ENCODE measurements at places on chromosomes 2 and 18.

- DNase-seq, result no peak
Measured at GRCh38 chr2:99825630-99826029, 316.8 kb downstream of the AFF3 start.

DNA sequence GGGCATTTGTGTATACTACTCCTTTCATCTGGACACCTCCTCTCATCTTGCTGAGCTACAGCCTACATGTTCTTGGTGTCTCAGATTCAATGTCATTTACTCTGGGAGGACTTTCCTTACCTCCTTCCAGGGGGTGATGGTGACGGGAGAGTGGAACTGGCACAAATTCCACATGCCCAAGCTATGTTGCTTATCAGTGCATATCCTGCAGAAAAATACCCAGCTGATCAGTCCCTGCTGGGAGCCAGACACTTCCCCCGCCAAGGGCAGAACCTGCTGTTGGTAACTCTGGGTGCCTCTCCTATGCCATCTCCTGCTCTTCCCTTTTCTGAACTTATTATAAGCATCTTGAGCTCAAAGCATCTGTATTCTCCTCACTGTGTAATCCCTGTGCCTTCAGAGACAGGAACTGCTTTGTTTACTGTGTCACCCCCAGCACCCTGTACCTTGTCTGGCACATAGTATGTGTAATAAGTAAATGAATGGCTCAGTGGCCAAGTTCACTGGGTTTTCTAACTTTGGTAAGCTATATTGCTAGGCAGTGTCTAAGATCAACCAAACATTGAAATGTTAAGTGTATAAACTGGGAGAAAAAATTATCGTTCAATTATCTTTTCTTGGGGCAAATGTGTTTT lies 87.7 kb upstream of the LPIN2 start:
- no peak for DNase-seq

- no peak for DNase-seq
Measured at GRCh38 chr2:161170958-161171932, 11.0 kb downstream of the TANK start.

- DNase-seq, result no peak
Measured at GRCh38 chr18:6566338-6566911, 151.7 kb upstream of the L3MBTL4 start.

DNA sequence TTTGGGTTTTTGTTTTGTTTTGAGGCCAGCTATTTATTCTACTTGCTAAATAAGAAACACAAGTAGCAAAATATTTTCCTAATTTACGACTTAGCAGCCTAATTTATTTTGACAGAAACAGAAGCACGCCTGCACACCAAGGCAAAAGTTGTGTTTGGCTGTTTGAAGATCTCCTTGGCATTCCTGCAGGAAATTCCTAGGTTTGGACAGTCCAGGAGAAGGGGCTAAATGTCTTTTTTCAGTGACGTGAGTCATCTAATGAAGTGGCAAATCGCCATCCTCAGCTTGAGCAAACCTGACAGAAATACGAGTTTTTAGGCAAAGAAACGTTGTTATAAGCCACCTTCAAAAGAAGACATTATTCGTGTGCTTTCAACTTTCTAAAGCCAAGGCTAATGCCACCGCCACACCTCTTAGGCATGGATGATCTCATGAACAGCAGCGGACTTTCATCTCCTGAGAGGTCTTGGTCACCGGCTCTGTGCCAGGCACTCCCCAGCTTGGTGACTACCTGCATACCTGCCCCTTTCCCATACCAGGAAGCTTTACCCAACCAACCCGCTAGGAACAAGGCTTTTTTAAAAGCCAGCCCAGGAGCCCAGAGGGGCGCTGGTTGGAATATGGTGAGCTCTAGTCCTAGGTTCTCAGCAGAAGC lies 30.9 kb downstream of the STK39 start:
- no peak for DNase-seq

GRCh38 chr18:23652232-23652631 lies 10.5 kb downstream of the ANKRD29 start:
- DNase-seq, result no peak

GRCh38 chr2:235537587-235537986 lies 43.7 kb downstream of the AGAP1 start:
- DNase-seq, result no peak

DNA sequence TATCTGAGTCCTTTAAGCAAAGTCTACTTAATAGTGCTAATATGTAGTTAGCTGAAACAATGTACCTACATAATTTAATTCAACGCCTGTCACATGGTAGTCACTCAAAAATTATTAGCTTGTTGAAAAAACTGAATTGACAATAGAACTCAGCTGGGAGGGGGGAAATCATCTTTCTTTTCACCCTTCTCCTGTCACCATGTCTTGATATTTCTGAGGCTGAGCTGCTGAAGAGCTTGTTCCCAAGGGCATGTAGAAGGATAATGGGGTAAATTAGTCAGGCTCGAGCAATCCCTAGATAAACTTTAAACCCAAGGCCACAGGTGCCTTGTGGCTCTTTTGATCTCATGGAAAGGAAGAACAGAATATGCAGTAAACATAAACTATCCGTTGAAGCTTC lies 339.6 kb upstream of the LRATD1 start:
- no peak for DNase-seq

DNA sequence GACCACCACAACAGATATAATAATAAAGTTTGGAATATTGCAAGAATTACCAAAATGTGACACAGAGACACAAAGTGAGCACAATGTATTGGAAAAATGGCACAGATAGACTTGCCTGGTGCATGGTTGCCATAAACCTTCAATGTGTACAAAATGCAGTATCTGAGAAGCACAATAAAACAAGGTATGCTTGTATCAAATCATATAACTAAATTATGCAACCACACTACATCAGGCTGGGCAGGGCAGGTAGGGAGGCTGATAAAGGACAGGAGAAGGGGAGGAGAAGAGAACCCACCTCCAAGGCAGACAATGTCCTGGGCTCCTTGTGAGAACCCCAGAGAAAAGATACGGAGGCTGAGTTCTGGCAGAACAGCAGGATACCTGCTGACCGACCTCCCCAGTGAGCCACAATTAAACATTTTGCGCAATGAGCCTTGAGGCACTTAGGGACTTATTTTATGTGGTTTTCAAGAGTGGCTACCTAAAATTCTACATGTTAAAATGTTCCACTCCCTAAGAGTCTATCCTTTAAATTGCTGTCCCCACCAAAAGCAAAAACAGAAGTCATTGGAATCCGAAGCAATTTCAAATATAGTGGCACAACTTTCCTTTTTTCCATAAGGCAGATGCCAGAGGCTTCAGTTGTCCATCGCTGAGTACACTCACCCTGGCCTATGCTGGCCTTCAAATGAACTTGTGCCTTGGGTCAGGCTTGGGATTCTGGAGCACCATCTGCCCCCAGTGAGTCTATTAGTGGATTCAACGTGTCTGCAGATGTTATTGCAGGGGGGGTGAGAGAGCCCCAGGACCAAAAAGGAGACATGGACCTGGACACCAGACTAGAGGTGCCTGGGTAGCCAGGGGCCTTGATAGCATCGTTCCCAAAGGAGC lies 16.8 kb downstream of the WDFY1 start:
- no peak for DNase-seq

- DNase-seq, result no peak
Measured at GRCh38 chr2:210072922-210073509, 70.6 kb downstream of the RPE start.

DNA sequence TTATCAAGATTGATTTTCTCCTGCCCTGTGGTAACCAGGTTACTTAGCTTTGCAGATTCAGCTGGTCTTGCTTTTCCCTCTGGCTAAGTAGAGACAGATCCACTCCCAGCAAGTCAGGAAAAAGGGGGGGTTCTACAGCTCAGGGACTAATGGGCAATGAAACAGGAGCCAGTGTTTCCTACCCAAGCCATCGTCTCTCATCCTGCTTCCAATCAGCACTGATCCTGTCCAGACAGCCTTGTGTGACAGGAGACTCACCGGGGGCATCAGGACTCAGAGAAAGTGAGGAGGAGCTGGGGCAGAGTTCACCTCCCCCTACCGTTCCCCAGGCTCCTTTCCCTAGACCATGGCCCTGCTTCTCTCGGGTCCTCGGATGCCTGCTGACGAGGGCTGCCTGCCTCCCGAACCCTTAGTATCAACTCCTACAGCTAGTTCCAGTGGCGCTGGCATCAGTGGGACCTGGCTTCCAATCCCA lies 307.6 kb downstream of the ALK start:
- DNase-seq, result no peak

DNA sequence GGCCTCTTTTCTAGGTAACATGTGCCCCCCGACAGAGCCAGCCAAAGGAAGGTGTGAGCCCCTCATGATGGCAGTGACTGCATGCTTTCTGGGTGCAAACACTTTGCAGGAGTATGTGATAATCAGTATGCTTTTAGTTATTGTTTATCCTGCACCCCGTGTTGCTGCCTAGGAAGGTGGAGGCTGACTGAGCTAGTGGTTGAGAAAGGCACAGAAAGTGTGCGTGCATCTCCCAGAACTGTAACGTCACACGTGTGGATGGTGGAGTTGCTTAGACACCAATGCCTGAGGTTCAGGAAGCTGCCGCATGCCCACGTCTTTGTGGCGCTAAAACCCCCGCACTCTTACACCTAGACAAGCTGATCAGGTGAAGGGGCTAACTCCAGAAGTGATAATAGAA lies 580 bp downstream of the MC2R start:
- DNase-seq, result no peak

DNA sequence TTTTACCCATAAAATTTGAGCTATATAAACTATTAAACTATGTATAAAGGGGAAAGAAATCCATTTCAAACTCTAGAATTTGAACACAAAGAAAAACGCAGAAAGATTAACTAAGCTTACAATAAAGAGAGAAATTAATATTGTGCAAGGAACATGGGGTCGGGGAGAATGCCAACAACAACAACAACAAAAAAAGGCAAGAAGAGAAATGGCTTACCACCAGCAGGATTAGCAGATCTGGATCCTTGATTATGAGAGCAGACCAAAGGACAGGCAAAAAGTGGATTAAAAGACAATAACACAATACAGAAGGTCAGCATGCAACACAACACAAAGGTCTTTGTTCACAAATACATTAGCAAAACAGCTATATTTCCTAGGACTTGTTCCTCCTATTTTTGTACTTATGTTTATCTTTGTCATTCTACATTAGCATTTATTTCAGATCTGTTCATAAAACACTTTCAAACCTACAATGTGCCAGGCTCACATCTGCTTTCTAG lies 103.4 kb upstream of the RNU4ATAC start:
- DNase-seq, result no peak

GRCh38 chr2:96701636-96702035 lies 38.2 kb downstream of the LMAN2L start:
- DNase-seq, result no peak

DNA sequence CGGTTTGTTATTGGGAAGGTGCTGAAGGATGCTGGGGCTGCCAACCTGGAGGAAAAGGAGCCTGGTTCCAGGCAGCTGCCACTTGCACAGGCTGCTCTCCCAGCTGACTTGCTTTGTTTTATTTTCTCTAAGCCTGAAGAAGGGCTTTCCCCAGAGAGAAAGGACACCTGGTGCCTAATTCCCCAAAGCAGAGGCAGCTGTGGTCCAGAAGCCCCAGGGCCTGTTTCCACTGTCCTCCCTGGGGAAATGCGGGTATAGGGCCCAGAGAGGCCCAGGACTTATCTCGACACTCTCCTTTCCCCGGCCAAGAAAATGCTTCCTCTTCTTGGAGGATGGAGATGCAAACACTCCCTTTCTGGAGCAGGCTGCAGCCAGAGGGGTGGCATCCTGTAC lies 30.1 kb downstream of the INO80C start:
- no peak for DNase-seq

- DNase-seq, result no peak
Measured at GRCh38 chr2:149489452-149489851, 98.1 kb downstream of the MMADHC start.

DNA sequence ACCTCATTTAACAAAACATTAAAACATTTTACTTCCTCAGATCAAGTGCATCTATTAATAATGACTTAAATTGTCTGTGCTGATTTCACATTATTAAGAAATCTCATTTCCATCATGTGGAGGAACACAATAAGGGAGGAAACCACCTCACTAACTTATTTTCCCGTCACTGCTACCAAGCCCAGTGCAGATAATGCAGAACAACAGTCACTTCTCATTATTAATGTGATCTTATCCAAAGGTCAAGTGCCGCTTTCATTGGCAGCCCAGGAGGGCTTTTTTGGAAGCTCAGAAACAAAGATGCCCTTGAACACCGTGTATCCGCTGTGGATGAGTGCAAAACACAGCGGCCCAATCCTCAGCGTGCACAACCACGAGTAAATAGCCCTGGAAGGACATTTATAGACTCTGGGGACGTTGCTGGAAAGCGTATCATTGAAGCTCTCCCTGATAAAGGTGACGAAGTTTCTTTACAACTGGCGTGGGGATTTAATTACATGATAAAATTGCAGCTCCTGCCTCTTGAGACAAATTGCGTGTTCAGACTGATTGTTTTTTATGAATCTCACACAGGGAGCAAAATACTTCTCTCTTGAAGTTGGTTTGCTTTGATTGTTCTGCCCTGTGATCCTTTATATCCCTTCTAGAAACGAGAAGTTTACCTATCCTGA lies 13.2 kb downstream of the ASB18 start:
- DNase-seq, result no peak

DNA sequence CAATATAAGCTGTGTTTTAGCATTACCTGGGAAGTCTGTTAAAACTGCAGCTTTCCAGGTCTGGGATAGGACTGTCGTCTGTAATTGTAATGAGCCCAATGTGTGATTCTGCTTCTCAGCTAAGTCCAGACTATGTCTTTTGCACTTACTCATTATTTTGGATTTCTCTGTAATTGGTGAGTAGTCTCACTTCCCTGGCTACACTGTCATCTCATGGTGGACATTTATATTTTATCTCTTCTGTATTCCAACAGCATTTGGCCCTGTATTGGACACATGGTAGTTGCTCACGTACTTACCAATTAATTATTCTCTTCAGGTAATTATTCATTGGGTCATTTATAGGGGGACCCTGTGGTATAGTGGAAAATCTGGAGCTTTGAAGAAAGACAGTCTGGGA lies 28.0 kb downstream of the LHCGR start:
- DNase-seq, result no peak

GRCh38 chr2:235554385-235554784 lies 60.5 kb downstream of the AGAP1 start:
- no peak for DNase-seq

GRCh38 chr2:224951723-224952481 lies 90.4 kb downstream of the DOCK10 start:
- no peak for DNase-seq

DNA sequence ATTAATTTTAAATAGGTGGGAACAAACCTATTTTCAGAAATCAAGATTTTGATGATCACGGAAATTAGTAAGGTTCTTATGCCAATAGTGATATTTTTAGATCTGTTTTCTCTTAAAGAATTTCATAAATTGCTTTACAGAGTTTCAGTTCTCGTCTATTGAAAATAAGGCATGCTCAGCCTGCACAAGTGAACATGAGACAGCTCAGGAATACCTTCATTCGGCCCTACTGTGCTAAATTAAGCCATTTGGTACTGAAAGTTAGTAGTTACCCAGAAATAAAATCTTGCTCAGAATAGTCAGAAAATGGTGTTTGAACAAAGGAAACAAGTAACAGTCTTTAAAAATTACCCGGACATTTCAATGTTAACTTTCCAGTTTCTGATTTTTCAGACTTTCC lies 60.4 kb downstream of the DLGAP1 start:
- no peak for DNase-seq

- no peak for DNase-seq
Measured at GRCh38 chr2:190759749-190760213, 110.9 kb downstream of the NAB1 start.

- no peak for DNase-seq
Measured at GRCh38 chr2:65486282-65486681, 53.9 kb upstream of the SPRED2 start.
